ENCODE measurements at places on chromosomes 3 and 15.

DNA sequence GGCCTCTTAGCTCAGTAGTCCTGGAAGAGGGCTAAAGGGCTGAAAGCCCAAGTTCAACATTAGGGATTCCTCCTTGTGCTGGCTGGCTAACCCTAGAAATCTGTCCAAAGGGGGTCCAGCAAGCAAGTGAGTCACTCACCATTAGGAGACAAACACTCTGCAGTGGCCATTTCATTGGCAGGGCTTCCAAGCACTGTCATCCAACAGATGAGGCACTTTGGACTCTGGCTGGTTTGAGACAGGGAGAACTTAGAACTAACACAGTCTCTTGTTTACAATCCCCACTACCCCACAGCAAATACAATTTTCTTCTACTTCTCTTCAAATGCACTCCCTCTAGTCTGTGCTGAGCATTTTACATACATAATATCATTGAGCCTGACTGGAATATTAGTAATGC, 10.1 kb upstream of the WNT5A start:
- DNase-seq, result no peak

GRCh38 chr3:2392981-2393380, 294.3 kb downstream of the CNTN4 start:
- DNase-seq, result no peak

GRCh38 chr3:57689367-57690053, 3.4 kb downstream of the DENND6A start:
- DNase-seq, result no peak

- no peak for DNase-seq
Measured at GRCh38 chr3:43468133-43468532, 153.7 kb downstream of the ANO10 start.

DNA sequence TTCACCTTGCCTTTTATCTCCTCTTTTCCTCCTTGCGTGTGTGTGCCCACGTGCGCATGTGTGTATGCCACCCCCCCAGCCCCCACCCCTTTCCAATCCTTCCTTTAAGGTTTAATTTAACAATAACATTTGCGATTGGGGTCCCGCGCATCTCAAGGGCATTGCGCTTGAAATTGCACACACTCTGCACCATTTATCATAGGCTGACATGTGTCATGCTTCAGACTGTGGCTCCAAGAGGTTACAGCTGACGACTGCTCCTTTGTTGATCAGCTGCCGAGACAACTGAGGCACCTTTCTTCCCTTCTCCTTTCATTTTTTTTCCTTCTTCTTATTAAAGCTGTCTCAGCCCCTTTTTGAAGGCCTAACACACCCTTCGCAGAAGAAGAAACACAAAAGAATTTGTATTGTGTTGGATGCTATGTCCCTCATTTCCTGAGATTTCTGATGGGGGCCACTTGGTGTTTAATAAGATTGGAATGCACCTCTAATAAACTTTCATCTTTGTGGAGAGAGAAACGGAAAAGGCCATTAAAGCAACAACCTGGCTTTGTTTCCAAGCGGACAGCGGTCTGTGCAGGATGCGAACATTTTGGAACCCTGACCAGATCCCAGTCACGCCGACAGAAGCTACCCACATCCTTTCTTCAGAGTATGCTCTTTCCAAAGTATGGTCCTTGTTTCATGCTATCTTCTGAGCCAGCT, 470.1 kb downstream of the MCTP2 start:
- DNase-seq, result no peak

DNA sequence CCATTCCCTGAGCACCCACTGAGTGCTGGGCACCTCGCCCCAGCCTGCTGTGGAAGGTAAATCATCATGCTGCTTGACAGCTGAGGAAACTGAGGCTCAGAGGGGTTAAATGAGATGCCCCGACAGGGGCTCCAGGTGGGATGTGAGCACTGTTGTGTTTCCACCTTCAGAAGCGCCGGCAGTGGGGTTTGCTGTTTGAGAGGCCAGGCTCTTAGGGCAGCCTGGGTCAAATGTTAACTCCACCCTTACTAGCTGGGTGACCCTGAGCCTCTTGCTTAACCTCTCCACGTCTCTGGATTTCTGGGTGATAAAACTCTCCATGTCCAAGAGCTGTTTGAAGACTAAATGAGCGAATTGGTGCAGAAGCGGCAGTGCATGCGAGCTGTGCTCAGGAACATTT, 43.1 kb downstream of the FAM3D start:
- no peak for DNase-seq

- DNase-seq, result no peak
Measured at GRCh38 chr15:75661756-75662140, 14.0 kb downstream of the SNX33 start.

- DNase-seq, result no peak
Measured at GRCh38 chr3:59326246-59327024, 276.6 kb upstream of the CFAP20DC start.

GRCh38 chr15:34855413-34855812, 60.1 kb upstream of the ACTC1 start:
- DNase-seq, result no peak

DNA sequence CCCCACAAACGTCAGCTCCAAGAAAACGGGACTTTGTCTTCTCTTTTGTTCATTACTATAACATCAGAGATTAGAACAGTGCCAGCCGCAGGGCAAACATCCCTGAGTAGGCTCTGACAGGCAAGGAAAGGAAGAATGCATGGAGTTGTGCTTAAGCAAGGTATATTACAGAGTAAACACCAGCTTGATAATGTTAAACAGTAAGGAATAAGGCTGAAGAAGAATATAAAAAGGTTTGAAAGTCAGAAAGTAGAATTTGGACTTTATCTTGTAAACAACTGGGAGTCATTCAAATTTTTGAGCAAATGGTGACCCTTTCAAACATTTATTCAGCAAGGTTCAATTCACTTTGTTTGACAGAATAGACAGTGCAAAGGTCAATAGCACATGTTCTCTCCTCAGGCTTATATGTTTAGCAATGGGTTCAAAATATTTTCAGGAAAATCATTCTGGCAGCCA, 11.0 kb downstream of the GABPB1 start:
- DNase-seq, result no peak

- DNase-seq, result no peak
Measured at GRCh38 chr15:94229591-94230369, 1.6 kb upstream of the MCTP2 start.

DNA sequence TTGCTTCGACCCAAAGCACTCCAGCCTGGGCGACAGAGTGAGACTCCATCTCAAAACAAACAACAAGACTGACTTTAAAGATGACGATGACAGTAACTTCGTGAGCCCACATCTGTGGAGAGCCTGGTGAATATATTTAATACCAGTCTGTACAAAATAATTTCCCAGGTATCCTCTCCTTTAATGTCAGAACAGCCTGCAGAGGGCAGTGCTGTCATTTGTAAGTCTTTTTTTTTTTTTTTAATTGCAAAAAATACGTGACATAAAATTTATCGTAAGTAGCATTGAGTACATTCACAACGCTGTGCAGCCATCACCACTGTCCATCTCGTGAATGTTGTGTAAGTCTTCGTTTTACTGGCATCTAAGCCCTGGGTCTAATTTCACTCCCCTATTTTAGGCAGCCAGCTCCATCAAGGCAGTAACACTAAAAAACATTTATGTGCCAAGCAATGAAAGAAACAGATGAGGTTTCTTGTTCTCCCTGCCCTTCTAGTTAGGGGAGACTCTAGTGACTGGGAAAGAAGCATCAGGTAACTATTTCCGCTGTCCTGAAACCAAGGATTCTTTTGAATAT, 1.4 kb downstream of the HTD2 start:
- no peak for DNase-seq

DNA sequence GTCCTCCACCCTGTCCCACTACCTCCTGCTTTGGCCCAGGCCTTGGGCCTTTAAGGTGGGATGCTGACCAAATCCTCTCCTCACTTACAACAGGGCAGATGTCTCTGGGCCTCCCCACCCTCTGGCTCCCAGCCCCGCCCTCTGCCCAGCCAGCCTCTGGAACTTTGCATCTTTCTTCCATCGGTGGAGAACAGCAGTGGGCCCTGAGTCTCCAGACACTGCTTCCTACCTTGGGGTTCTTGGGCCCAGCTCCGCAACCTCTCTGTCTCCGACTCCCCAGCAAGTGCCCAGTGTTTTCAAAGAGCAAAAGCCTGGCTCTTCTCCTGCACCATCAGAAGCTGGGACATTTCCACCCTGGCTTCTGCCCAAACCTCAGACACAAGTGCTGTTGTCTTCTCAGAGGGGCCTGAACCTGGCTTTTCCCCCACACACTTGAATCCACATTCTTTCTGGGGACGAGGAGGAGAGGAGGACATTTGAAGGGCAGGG, 33.1 kb downstream of the MRAS start:
- DNase-seq, result peak; percentile 57

- DNase-seq, result no peak
Measured at GRCh38 chr3:43071313-43071893, 34.5 kb downstream of the POMGNT2 start.

- no peak for DNase-seq
Measured at GRCh38 chr3:20563251-20563650, 377.2 kb upstream of the SGO1 start.

DNA sequence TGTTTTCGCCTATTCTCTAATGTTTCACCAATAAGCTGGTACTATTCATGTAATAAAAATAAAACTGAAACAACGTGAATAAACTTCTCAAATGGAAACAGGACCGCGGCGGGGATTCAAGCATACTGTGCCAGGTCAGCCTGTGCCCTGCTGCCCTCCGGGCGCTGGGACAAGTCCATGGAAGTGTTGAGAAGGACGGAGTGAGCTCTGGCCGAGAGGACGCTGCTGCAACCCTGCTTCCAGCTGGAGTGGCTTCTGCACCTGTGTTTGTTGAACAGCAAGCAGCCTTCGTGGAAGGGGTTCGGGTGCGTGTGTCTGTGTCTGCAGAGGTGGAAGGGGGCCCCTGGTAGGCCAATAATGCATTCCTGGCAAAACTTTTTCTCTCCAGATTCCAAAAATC, 50.0 kb upstream of the PCSK6 start:
- no peak for DNase-seq

GRCh38 chr3:65776081-65776480, 262.6 kb downstream of the MAGI1 start:
- DNase-seq, result no peak

Measured in upper lobe of right lung (tissue), 1 donor.